Femur (tissue), 1 donor: ENCODE measurements at places on chromosomes 13 and 19.

DNA sequence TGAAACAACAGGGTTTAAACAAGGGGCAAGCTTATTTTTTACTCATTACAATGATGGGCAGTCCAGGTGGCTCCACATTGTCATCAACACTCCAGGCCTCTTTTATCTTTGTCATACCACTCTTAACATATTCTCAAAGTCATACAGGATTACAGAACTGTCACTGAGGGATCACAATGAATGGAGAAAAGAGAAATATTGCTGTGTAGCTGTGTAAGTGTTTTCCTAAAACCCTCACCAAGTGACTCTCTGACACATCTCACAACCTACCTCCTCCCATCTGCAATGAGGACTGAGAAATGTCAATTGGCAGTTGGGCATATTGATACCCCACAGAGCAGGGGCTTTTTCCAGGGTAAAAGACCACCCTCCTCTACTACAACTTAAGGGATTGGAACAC lies 562.1 kb downstream of the TBC1D4 start:
- DNase-seq: no peak

DNA sequence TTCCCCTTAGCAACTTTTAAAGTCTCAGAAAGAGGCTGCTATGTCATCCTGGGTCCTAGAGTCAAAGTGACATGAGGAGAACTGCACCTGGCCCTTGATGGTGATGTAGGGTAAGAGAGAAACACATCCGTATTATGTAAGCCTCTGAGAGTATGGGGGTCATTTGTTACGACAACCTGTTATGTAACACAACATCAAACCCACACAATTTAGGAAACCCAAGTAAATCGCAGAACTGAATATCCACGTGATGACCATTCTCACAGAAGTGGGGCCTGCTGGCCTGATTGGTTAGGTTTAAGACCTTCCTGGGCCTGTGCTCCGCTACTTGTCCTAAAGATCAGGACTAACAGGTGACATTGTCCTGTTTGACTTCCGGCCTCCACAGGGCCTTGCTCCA lies 15.3 kb upstream of the B3GLCT start:
- no peak for DNase-seq

DNA sequence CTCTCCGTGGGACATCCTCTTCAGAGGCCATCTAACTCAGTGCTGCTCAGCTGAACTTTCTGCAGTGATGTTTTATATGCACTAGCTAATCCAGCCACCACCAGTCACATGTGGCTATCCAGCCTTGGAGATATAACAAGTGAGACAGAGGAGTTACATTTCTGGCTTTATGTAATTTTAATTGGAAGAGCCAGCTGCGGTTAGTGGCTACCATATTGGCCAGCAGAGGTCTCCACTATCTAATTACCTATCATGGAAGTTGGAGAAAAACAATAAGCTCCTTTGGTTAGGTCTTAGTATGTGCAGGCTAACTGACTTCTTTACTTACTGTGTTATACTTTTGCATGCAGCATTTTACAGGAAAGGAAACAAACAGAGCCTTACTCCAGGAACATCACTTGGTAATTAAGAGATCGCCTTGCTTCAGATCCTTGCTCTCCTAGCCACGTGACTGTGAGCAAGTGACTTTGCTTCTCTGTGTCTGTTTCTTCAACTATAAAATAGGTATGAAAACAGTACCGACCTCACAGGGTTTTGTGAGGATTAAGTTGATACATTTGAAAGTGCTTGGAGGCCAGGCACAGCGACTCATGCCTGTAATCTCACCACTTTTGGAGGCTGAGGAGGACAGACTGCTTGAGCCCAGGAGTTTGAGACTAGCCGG lies 1.6 kb upstream of the KLK10 start:
- DNase-seq: no peak

DNA sequence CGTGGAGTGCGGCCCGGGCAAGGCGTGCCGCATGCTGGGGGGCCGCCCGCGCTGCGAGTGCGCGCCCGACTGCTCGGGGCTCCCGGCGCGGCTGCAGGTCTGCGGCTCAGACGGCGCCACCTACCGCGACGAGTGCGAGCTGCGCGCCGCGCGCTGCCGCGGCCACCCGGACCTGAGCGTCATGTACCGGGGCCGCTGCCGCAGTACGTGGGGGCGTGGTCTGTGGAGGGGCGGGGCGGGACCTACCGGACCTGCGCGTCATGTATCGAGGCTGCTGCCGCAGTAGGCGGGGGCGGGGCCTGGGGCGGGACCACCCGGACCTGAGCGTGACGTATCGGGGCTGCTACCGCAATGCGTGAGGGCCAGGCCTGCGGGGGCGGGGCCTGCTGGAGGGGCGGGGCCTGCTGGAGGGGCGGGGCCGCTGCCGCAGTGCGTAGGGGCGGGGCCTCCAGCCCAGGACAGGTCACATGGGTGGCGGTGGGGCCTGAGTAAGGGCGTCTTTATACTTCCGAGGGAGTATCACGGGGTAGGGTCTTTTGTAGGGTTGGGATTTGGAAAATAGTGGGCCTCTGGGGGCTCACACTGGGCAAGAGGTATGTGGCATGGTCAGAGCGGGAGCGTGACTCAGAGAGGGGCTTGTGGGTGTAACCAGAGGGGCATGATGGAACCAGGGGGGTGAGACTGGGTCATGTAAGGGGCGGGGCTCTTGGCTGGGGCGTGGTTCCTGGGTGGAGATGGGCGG lies 4.3 kb downstream of the FSTL3 start:
- DNase-seq: peak; percentile 100

DNA sequence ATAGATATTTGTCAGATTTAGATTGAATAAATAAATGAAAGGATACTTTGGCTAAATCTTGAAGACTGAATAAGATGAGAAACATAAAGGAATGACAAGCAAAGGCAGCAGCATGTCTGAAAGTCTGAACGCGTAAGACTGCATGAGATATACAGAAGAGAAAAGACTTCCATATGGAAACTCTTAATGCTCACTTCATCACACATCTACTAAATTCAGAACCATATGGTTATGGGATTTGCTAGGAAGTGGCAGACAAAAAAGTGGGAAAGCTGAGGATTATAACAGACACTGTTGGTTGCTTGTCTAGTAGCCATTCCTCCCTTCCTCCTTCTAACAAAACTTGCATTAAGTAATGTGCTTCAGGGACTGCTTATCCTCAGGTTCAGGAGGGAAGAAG lies 446.7 kb downstream of the KCTD12 start:
- DNase-seq: no peak

DNA sequence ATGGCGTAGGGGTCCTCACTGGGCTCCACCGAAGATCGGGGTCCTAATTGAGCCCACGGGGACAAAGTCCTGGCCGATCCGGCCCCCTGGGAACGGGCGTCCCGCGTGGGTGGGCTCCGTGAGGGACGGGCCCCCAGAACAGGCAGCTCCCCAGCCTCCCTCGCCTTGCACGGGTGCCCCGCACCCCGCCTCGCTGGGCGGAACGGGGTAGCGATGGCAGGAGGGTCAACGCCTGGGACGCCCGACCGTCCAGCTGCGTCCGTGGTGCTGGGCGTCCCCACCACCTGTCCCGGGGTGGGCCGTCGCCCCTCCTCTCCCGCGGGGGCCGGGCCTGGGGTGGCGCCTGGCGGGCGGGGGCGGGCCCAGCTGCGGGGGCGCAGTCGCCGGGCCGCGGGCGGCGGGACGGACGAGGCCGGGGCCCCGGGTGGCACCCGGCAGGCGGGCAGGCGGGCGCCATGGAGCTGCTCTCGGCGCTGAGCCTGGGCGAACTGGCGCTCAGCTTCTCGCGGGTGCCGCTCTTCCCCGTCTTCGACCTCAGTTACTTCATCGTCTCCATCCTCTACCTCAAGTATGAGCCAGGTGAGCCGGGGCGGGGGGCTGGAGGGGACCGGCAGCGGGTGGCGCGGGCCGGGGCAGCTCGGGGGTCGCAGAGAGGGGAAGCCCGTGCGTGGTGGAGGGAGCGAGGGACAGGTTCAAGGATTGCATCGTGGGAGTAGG lies at the start of gene TMEM38A:
TMEM38A (plus strand) TSS at position 377 of the 717 bp plus-strand sequence; CDS start at position 456, 79 bp downstream.
- peak; percentile 68 for DNase-seq

- no peak for DNase-seq
Measured at GRCh38 chr19:556611-557382, 12.9 kb downstream of the GZMM start.

GRCh38 chr13:109784590-109785140 lies 1.7 kb downstream of the IRS2 start:
- peak; percentile 86 for DNase-seq

GRCh38 chr13:67557118-67557517 lies 327.0 kb upstream of the PCDH9 start:
- no peak for DNase-seq

DNA sequence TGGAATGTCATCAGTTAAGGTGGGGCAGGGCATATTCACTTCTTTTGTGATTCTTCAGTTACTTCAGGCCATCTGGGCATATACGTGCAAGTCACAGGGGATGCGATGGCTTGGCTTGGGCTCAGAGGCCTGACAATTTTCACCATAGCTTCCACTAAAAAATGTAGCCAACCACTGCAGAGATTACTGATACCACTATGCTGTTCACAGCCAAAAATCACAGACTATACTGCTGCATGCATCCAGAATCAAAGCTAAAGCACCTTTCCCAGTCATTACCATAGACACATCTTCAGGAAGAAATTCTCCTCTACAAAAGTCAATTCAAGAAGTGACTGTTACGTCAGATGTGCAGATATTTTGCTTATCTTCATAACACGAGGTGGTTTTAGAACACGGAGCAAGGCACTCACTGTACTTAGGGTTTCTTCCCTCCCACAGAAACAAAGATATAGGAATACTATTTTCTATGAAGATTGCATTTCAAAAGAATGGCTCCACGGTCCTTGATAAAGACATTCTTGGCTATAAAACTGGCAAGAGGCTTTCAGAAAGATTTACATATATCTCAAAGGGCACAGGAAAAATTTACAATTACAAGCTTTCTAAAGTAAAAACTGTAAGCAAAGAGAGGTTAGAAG lies 1556.6 kb upstream of the PRR20A start:
- no peak for DNase-seq

DNA sequence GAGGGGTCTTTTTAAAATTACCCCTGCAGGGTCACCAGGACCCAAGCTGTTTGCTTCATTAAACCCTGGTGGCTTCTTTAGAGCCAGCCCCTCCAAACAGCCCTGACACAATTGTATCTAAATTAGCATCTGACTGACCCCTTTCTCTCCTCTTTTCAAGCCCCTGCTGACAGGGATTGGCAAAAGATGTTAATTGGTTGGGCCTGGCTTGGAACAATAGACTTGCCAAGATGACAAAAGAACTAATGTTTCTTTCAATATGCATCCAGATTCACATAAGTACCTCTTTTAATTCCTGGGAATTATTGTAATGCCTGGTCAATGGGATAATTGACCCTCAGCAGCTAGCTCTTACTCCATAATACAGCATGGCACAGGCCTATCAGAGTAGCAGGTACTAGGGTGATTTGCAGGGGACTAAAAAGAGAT lies 140.8 kb downstream of the SHISA2 start:
- DNase-seq: no peak

GRCh38 chr19:3601021-3601420 lies 5.7 kb downstream of the TBXA2R start:
- DNase-seq: no peak

- DNase-seq: no peak
Measured at GRCh38 chr13:50026788-50027473, 11.7 kb downstream of the KCNRG start.

DNA sequence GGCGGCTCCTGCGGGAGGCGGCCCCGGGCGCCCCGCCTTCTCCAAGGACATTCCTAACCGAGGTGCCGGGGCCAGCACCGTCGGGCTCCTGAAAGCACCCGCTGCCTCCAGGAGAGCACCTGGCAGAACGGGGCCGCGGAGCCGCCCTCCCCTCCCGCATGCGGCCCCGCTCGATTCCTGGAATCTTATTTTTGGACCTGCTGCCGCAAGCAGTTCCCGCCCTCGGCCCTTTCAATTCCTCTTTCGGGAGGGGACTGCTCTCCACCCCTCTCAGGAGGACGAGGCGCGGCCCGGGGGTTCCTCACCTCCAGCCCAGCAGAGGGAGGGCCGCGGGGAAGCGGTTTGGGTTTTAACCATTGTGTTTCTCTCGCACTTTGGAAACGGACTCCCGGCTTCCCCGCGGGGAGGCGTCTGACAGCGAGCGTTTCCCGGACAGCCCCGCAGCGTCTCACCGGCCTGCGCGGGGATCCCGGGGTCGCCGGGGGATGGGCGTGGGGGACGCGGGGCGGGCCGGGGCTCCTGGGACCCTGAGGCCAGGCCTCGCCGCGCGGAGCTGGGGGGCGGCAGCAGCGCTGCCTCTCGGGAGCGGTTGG lies 849 bp downstream of the GAS6 start:
- DNase-seq: peak; percentile 65

DNA sequence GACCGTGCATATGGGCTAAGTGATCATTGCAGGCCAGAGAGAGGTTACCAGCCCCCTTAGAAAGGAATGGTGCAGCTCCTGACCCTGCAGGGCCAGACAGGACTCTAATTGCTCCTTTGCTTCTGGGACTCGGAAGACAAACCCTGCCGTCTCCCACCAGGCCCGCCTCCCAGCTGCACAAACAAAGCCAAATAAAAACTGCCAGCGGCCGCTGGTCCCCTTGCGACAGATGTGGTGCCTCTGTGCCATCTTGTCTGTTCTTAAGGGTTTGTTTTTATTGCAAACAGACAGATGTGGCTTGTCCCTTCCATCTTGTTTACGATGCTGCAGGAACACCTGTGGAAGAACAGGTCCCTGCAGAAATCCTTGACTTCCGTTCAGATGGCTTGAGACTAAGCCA lies 434.4 kb upstream of the TSHZ3 start:
- DNase-seq: no peak

- DNase-seq: peak; percentile 73
Measured at GRCh38 chr19:13023656-13024055, 28.4 kb downstream of the NFIX start.

DNA sequence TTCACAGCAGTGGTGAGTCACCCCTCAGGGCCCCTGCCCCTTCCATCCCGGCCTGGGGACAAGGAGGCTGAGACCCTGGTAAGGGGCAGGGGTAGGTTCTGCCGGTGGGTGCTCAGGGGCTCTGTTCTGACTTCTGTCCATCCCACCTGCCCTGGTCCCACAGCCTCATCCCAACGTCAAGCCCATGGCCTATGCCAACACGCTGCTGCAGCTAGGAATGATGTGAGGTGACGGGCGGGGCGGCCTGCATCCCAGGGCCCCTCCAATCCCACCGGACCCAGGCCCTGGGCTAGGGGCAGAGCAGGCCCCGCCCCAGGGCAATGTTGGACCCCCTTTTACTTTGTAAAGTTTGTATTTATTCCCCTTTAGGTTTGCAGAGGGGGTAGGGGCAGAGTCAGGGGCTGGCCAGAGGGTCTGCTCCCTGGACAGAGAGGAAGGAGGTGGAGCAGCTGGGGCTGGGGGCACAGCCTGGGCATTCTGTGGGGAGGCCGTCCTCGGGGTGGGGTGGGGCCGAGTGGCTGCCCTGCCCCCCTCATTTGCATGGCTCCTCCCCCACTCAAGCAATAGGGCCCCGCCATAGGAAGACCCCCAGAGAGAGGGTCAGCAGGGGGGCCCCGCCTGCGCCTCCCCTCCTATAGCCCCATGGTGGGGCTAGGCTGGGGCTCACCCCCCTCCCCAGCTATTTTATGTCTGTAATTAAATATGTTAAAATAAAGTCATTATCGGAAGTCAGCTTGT lies 23.1 kb downstream of the CCDC8 start:
- DNase-seq: no peak

DNA sequence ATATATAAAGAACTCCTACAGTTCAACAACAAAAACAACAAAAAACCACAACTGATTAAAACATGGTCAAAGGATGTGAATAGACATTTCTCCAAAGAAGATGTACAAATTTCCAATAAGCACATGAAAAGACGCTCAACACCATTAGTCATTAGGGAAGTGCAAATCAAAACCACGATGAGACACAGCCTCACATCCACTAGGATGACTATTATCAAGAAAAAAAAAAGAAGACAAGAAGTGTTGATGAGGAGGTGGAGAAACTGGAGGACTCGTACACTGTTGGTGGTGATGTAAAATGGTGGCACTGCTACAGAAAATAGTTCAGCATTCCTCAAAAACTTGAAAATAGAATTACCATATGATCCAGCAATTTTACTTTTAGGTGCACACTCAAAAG lies 61.0 kb upstream of the SOX1 start:
- no peak for DNase-seq
